Stimulated activated CD4-positive, alpha-beta T cell treated with anti-CD3 and anti-CD28 coated beads, Interleukin-1b, Interleukin-23, amount 100 ng/mL, for 24 hours (primary cell): ENCODE measurements at places on chromosomes 7 and 10.

GRCh38 chr10:93376372-93377293 is 105.5 kb downstream of the MYOF start:
- peak; percentile 8 for DNase-seq

DNA sequence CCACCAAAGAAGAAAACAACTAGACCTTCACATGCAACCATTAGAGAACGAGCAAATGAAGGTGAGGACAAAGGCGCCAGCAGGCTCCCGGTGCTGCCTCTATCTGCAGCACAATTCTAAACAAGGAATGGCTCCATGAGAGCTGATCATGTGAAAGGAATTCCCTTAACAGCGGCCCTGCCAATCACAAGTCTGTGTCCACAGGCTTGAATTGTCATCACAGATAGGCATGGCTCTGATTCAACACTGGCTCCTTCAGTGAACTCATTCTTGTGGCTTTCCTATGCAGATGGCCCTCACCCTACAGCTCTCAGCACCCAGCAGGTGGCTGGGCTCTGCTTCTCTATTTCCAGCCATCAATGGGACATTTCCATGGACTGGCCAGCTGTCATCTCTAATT is 36.2 kb downstream of the LAMB1 start:
- DNase-seq, result no peak

DNA sequence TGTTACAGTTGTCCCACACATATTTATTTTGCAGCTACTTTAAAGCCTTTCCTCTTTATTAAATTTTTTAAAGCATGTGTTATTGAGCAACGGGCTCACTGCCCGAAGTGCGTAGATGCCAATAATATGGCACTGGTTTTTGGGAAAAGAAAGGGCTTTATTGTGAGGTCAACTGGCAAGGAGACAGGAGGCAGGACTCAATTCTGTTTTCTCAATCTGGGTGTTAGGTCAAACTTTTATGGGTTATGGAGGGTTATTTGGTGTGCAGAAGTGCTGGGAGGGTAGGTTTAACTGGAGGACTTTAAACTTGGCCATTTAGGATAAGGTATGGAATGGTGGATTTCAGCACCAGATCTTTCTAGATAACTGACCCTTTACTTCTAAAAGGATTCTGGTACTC is 183.6 kb downstream of the LRRC4 start:
- no peak for DNase-seq

DNA sequence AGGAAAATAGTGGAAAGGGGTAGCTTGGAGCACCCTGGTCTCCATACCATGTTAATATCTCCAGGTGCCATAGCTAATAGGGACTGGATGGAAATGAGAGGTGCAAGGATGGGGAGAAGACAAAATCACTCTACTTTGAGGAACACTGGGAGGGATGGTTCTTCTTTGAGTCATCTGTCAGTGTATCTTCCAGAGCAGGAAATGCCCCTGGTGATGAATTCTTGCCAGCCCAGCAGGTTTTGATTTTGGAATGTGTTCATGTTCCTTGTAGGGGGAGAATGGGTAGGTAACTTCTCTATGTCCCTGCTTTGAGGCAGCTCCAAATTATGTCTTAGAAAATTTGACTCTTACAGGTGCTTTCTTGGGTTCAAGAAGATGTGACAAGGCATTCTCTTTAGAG is 177.0 kb upstream of the GLI3 start:
- DNase-seq, result no peak

- no peak for DNase-seq
Observed at GRCh38 chr7:151301471-151302462, 39.8 kb upstream of the NUB1 start.

GRCh38 chr10:15745751-15746150 is 26.0 kb upstream of the ITGA8 start:
- no peak for DNase-seq

- no peak for DNase-seq
Observed at GRCh38 chr7:137753067-137753466, 93.7 kb downstream of the DGKI start.

DNA sequence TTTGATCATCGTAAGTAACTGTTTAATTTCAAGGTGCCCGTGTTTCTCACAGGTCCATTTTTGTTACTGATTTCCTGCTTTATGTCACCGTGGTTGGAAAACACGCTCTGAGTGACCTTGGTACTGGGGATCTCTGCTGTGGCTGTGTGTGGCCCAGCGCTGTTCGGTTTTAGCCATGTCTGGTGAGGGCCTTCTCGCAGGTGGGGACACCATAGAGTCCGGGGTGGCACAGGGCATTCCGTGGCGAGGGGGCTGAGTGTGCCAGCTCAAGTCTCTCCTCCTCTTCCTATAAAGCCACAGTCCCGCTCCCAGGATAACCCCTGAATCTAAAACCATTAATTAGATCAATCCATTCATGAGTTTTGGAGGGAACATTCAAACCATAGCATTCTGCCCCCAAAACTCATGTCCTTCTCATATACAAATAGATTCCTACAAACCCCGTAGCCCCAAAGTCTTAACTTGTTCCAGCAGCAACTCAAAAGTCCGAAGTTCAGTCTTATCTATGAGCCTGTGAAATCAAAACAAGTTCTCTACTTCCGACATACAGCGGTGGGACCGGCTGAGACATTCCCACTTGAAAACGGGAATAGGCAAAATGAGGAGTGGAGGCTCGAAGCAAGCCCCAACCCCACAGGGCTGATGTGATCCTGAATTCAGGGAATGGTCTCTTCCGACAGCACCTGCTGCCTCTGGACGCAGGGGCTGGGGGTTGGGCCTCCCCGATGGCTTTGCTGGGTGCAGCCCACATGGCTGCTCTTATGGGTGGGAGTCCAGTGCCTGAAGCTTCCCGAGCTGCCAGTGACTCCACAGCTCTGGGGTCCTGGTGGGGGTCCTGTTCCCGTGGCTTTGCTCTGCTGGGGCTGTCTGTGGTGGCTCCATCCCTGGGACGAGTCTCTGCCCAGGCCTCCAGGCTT is 55.0 kb upstream of the NKX6-2 start:
- DNase-seq, result no peak

DNA sequence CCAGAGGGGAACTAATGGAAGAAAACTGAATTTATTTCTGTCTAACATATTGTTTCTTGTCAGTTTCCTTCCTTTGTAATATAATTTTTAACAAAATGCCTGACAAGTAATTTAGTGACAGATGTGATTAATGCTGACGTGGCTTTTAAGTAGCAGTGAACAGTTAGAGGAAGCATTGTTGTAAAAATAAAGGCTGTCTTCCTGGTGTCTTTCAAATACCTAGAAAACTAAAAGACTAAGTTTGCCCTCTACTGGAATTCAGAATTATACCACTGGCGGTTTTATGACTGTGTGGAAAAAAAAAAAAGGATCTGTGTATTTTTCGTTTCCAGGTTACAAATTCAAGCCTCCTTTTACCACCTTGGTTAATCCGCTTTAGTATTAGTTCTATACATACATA is 217.1 kb upstream of the DPP6 start:
- no peak for DNase-seq

DNA sequence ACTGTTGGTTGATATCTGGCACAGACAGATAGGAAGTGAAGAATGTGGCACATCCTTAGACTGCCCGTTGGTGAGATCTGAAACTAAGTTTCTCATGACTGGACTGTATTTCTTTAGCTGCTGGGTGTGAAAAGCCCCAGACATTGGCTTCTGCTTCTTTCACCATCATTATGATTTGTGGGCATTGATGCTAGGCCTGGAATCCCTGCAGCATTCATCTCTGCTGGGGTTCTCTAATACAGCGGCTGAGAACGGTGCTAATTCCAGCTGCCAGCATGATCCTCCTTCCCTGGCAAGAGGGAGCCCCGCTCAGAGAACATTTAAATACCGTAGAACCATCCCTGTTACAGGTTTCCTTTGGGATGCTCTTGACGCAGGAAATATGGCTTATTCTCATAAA is 26.2 kb downstream of the RBM20 start:
- DNase-seq, result no peak

DNA sequence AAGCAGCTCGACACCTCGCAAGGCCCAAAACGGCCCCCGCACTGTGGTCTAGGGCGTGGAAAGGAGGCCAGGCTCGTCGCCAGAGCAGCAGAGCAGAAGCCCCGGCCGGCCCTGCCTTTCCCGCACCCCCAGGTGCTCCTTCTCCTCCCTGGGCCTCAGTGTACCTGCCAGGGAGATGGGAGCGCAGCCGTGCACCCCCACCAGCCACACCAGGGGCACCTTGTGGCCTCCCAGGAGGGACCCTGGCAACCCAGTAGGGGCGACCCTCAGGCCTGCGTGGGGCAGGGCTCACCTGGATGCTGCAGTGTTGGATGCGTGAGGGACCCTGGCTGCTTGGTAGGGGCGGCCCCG is 9.5 kb downstream of the PDGFA start:
- no peak for DNase-seq

GRCh38 chr10:104300736-104301292 is 31.8 kb downstream of the GSTO2 start:
- DNase-seq, result no peak

DNA sequence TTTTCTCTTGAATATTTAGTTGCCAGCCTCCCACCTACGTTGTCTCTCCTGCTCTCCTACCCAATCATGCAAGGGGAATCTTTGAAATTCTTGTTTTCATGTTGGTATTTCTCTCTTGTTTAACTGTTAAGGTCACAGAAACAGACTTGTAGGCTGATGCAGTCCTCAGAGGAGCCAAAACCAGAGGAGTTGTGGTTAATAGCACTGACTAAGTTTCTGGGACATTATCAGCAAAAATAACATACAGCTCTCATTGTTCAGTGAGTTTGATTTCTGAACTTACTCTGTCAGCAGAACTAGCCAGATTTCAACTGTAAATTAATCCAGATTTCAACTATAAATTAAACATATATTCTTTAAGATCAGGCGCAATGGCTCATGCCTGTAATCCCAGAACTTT is 11.1 kb upstream of the CUL1 start:
- no peak for DNase-seq

GRCh38 chr7:1473864-1474512 is 14.7 kb upstream of the MICALL2 start:
- peak; percentile 70 for DNase-seq

GRCh38 chr10:45197816-45198485 is 117.5 kb downstream of the OR13A1 start:
- no peak for DNase-seq

- no peak for DNase-seq
Observed at GRCh38 chr10:28291881-28292297, 11.0 kb downstream of the MPP7 start.

DNA sequence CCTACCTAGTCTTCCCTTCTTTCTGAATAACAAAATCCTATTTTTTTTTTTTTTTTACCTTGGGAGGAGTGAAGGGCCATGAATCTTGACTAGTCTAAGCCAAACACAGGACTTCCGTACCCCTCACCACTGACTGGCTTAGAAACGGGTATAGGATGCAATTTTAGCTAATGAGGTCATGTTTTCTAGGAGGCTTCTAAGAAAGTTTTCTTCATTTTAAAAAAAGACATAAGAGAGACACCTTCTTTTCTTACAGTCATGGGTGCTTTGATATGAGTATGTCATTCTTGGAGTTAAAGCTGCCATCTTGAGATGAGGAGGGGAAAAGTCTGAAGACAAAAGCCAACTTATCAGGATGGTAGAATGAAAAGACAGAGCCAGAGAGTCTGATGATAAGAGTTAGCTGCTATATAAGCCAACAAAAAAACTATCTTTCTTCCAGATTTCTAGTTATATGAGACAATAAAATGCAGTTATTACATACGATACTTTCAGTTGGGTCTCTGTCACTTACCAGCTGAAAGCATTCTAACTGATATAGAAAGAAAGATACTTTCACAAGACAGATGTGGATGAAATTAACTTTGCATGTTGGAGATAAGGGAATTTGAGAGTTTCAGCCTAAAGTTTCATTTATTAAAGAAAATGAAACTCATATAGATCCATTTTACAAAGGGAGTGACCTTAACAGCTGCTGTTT is 34.0 kb downstream of the ZNF438 start:
- no peak for DNase-seq

DNA sequence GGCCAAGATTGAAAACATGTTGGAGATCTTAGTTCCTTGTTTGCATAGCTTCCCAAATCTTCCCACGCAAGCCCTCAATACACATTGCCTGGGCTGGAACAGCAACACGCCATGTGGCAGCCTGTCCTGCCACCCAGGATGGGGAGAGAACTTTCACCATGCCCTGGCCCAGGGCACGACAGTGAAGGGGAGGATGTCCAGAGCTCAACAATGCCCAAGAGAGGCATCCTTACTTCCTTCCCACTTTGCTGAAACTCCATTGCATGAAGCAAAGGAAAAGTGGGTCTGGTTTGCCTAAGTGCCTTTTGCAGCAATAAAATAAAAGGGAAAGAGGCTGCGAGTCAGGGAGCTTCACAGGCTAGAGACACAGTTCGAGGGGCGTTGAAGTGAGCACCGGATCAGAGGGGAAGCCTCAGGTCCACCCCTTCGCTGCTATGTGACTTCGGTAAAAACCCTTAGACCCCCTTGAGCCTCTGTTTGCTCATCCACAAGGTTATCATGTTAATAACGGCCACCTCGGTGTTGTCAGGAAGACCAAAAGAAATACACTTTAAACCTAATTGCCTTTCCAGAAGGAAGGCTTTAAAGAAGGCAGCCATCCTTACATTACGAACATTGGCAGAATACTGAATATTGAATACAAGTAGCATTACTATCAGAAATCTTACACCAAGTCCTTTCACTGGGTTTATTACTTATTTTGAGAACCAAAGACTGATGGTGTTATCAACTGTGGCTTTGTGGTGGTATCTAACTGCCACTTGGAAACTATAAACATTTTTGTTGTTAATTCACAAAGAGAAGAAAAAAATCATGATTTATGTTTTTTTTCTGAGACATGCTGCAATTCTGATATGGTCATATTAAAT is 133.3 kb downstream of the ICA1 start:
- no peak for DNase-seq

DNA sequence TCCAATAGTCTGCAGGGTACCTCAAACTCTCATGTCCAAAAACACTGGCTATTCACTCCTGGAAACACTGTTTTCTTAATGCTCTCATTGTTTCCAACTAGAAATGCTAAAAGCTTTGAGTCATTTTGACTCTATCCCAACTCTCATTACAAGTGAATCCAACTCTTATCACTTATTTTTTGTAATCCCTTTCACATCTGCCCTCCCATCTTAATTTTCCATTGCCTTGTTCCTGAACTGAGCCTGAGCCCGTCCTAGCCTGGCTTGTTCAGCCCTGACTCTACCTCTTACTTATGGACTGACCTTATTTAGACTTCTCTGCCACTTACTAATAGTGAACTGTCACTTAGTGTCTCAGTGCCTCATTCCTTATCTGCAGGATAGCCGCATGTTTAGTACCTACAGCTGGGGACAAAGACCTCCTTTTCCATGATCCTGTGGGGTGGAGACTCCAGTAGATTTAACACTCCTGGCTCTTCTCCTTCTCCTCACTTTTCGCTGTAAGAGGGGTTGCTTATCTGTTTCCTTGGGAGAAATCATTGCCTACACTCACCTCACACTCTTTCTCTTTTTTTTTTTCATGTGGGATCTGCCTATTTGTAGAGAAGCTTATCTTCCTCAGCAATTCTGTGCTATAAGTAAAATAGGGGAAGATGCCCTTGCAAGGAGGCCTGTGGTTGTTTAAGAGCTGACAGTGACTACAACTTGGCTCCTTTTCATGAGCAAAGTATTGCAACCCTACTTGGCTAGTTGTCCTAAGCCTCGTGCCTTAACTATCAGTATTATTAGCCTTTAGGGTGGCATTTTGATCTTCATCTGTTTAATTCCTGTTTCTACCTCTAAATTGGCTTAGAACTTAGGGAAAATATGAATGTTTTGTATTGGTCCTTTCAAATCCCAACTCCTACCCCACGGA is 56.4 kb downstream of the SLC16A12 start:
- no peak for DNase-seq
